ENCODE measurements at places on chromosomes 4 and X.

GRCh38 chr4:7646384-7647061 is 211.8 kb upstream of the PSAPL1 start:
- DNase-seq: no peak

GRCh38 chr4:123301923-123302322 is 94.7 kb upstream of the SPRY1 start:
- no peak for DNase-seq

DNA sequence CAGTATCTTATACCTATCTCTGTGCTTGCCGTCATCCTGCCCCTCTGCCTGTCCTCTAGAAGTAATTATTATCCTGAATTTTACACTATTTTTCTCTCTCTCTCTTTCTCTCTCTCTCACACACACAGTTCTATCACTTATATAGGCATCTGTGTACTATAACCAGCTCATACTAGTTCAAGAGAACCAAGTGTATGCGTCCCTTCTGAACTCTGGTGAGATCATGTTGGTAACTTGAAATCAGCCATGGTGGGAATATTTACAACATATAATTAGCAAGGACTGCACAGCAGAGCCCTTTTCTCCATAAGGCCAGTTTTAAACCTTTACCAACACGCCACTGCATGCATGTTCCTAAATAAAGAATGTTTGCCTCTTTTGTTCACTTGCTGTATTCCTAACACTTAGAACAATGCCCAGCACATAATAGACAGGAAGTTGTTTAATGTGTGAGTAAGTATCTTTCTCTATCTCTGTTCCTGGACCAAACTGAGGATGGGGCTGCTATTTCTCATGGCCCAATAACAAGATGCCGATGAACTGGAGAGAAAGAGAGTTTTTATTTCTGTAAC is 51.1 kb upstream of the IL21 start:
- no peak for DNase-seq

DNA sequence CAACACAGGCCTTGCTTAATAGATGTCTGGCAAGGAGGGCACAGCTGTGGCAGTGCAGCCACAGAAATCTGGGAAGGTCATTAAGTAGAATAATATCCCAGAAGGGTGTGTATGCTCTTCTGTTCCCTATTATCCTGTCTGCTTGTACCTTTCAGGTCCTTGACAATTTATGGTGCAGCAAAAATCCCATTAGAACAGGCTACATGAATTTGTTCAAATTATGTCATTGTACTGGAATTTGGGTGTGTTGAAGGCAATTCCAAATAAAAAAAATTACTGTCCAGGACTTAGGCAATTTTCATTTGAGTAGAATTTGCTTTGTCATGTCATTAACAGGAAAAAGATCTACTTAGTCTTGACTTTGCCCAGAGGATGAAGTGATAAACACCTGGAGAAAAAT is 192.1 kb downstream of the IDS start:
- DNase-seq: no peak

- DNase-seq: no peak
Observed at GRCh38 chrX:71320126-71320525, 18.6 kb downstream of the ITGB1BP2 start.

- no peak for DNase-seq
Observed at GRCh38 chrX:155242300-155242699, 22.0 kb downstream of the RAB39B start.

Data from HS-5 (cell line).